ENCODE measurements at places on chromosomes 16 and 17. TPM values are rescaled to one million over a fixed set of nuclear protein-coding genes. Genes with fewer than 3 reads are reported as not detected.

The RRAD gene
- 36.8 TPM for total RNA-seq

The TAT gene
- not detected for total RNA-seq

The ANKRD40CL gene
- total RNA-seq, result not detected

The IL17C gene
- total RNA-seq, result 1.4 TPM

DNA sequence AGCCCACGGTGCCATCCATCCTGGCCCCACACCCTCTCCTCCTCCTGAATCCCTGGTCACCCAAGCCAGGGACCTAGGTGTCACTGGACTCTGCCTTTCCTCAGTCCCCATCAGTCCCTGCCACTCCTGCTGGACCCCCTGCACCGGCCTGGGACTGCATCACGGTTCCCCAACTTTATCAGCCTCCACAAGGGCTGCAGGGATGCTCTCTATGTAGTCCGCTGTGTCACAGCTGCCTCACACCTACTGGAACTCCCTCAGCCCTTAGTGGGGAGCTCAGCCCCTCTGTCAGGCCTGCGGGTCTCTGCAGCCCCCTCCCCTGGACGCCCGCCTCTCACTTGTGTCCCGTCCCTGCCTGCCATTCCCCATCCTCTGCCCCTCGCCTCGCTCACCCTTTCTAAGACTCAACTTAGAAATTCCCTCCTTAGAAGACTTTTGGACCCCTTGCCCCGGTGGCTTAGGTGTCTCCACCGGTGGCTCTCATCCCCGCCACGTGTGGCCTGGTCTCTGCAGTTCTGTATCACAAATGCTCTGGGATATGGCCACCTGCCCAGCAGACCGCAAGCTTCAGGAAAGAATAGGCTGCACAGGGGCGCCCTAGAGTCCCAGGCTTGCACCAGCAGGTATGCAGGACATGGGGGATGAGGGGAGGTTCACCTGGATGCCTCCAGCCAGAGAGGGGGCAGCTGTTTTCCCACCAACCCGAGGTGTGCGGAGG, 62.9 kb downstream of the PRMT7 start:
- no peak for DNase-seq

DNA sequence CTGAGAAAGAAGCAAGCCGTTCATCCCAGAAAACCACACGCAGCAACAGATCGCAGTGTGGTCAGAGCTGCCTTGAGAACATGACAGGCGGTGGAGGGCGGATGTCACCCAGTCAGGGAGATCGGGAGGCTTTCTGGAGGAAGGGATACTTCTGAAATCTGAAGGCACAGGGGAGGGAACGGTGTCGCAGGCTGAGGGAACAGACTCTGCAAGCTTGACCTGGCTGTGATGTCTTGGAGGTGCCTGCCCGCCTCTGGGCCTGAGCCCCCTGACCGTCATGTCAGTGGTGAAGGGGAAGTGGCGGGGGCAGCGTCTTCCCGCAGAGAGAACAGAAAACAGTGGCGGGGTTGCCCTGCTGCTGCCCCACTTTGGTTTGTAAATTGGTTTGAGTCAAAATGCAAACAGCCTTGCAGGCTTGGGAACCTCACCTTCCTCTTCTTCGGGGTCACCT, 8.1 kb upstream of the ATP2A3 start:
- no peak for DNase-seq

The SLC52A1 gene
- total RNA-seq, result 0.62 TPM

The DDX5 gene
- 1,044 TPM for total RNA-seq

DNA sequence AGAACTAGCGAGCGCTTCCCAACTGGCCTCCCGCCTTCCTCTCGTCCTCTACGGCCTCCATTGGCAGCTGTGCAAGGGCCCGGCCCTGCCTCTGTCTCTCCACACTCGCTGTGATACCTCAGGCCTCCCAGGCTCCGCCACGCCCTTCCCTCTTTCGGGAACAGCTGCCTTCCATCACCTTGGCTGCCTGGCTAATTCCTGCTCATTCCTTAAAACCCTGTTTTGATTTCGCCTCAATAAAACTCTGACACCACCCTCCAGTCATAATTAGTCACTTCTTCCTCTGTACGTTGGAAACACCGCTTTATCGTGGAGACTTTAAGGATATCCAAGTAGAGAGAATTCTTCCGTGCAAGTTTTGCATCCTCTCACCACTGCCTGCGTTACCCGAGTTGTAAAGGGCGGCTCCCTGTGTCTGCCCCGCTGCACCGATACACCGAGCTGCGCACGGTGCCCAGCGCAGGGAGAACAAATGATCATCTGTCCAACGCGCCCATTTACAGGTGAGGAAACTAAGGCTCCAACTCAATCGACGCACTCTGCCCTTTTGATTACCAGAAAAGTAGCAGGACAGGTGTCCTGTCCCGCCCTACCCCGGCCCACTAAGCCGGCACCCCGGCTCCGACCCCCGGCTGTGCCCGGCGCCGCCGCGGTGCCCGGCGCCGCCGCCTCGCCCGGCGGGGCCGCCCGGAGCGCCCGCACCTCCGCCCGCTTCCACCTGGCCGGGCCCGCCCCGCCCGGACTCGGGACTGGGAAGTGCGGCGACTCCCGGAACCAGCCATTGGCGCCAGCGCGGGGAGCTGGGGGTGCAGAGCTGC, 139.7 kb downstream of the SEC14L1 start:
- no peak for DNase-seq

DNA sequence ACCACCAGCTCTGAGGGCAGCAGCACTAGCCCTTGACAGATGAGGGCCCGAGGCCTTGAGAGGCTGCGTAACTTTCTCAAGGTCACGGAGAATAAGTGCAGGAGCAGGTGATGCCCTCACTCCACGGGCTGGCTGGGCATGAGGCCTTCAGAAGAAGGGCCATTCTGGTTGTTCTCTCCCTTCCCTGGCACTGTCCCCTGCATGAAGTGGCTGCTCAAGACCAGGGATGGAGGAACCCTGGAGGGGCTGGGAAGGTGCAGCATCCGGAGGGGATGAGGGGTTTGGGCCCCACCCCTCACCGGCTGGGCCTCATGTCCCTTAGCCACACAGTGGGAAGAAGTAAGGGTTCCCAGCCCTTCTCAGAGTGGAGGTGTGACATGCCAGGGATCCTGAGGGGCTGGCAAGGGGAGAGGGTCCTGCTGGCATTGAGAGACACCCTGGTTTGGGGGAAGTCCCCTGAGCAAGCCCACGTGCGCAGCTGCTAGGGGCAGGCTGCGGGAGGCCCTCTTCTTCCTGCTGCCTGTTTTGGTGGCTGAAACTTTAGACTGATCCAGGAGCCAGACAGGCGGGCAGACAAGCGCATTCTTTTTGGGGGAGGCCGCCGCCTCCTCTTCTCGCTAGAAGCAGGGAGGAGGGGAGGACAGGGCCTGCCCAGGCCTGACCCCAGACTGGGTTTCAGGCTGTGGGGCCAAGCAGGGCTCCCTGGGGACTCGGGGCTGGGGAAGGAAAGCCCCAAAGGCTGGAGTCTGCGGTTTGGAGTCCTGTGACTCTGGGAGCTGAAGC, 74.0 kb downstream of the N4BP1 start:
- DNase-seq, result no peak

DNA sequence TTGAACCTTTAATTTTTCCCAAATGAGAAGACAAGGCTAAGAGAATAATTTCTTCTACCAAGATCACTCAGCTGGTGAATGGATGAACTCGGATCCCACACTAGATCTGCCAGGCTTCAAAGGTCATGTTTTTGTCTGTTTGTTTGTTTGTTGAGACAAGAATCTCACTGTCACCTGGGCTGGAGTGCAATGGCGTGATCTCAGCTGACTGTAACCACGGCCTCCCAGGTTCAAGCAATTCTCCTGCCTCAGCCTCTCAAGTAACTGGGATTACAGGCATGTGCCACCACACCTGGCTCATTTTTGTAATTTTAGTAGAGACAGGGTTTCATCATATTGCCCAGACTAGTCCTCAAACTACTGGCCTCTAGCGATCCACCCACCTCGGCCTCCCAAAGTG, 6.6 kb downstream of the ZNF19 start:
- no peak for DNase-seq

DNA sequence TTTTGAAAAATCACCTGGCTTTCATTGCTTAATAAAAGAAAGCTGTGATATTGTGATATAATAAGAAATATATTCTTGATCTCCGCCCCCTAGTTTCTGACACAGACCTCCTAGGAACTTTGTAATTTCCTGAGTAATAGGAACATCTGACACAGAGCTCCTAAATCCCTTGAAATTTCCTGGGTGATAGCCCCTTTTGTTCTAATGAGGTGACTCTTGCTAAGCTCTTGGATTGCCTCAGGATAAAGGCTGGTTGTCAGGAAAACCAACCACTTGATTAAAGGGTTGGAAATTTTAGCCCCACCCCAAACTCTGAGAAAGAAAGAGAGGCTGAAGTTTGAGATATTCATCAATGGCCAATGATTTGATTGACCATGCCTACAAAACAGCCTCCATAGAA, 326.4 kb upstream of the KIF2B start:
- no peak for DNase-seq

The NEURL4 gene
- 16.3 TPM for total RNA-seq

DNA sequence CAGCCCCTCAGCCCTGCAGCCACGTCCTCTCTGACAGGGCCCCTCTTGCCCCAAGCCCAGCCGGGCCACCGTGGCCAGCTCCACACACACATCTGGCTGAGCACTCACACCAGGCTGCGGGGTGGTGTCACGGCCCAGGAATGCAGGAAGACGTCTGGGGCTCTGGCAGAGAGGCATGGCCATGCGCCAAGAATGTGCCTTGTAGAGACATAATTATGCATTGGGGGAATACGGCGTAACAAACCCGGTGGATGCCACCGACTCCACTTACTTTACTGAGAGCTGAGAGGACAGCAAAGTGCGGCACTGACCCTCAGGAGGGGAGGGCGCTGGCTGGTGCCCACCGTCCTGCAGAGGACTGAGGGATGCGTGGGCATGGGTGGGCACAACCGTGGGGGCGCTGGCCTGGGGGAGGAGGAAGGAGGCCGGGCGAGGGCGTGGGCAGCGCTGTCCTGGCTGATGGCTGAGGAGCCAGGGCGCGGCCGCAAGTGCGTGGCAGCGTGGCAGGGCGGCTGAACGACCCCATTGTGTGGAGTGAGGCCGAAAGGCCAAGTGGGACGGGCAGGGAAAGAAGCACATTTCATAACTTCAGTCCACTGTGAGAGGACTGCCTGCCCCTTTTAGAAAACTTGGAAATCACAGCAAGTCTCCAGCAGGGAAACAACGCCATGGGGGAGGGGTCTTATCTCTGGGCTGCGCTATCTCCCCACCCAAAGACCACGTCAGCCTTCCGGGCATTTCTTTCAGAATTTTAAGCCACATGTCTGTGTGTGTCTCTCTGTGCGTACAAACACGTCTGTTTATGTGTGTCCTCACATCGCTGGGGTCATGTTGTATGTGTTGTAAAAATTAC, 30.6 kb downstream of the METRNL start:
- peak; percentile 90 for DNase-seq

- DNase-seq, result no peak
Measured at GRCh38 chr17:5583426-5584382, 605 bp downstream of the NLRP1 start.

The NPTX1 gene
- 0.07 TPM for total RNA-seq

The SLC25A10 gene
- 27.8 TPM for total RNA-seq

GRCh38 chr16:3182608-3183444, 5.2 kb upstream of the OR1F1 start:
- DNase-seq, result no peak

- peak; percentile 98 for DNase-seq
Measured at GRCh38 chr17:56681561-56682266, 88.2 kb downstream of the NOG start.

GRCh38 chr17:61595418-61596186, 4.6 kb upstream of the NACA2 start:
- no peak for DNase-seq

The CDT1 gene
- 11.3 TPM for total RNA-seq

DNA sequence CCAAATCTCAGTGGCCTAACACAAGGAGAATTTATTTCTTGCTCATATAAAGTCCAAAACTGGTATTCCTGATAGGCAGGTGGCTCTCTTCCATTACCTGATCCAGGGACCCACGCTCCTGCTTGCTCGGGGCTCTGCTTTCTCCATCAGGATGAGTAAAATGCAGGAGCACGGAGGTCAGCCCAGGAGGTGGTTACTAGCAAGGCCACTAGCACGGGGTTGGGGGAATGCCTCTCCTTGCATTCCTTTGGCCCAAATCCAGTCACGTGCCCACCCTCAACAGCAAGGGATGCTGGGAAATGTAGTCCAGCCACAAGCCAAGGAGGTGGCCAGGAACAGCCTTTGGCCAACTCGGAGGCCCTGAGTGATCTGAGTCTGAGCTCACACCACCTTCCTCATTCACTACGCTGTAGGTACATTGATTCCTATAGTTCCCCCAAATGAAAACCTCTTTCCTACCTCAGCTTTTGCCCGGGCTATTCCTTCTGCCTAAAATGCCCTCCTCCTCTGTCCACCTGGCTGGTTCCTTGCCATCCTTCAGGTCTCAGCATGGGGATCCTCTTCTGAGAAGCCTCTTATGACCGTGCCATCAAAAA, 38.3 kb upstream of the HAPSTR1 start:
- no peak for DNase-seq

The KRT31 gene
- not detected for total RNA-seq

DNA sequence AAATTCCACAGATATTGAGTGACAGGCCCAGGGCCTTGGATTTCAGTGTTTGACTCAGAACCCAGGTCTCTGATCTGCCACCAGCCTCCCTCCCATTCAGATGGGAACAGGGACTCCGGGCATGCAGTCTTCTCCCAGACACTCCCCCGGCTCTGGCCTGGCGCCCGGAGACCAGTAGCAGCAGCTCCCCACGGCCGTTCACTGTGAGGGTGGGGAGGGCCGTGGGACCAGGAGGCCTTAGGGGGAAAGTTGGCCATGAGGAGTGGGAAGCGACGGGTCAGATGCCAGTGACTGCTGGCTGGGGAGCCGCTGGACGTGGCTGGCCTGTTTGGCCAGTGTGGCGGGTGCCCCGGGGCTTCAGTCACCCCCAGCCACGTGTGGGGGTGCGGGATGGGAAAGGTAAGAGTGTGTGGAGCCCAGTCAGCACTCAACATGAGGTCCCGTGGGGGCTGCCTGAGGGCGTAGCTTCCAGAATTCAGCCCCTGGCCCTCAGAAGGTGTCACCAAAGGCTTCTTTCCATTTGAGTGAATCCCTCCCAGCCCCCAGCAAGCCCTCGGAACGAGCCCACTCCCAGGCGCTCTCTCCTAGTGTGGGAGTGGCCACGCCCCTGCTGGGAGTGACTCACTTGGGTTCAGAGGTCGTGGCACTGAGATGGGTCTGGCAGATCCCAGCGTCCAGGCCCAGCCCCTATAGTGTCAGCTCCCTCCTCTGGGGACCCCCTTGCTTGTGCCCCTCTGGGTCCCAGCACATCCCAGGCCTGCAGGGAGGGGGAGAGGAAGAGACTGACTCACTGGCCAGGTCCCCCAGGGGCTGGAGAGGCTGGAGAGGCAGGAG, 309.4 kb downstream of the SEC14L1 start:
- DNase-seq, result no peak

- no peak for DNase-seq
Measured at GRCh38 chr17:59650642-59651041, 30.9 kb downstream of the CLTC start.

The SNAI3 gene
- 1.1 TPM for total RNA-seq
